Activated naive CD4-positive, alpha-beta T cell treated with anti-CD3 and anti-CD28 coated beads, Interleukin-2, amount 10 ng/mL, durations not matched to agents 5 hours and 36 hours (primary cell): ENCODE measurements at places on chromosomes 6 and 20. TPM values are rescaled to one million over a fixed set of nuclear protein-coding genes. Genes with fewer than 3 reads are reported as not detected.

The MRAP2 gene
- not detected for total RNA-seq

The PBOV1 gene
- total RNA-seq = not detected

The C6orf52 gene
- total RNA-seq = 0.63 TPM

The COL12A1 gene
- total RNA-seq = not detected

The FNDC11 gene
- total RNA-seq = 0.50 TPM

The PCMT1 gene
- total RNA-seq = 65.0 TPM

The TGM3 gene
- not detected for total RNA-seq

The MEP1A gene
- not detected for total RNA-seq

The MCCD1 gene
- not detected for total RNA-seq

The GRM1 gene
- not detected for total RNA-seq

The TFAP2C gene
- total RNA-seq = not detected

The STX11 gene
- total RNA-seq = 9.9 TPM

The GJE1 gene
- not detected for total RNA-seq

The ATP9A gene
- total RNA-seq = 0.10 TPM

The LGSN gene
- total RNA-seq = not detected

The CRISP2 gene
- not detected for total RNA-seq

The SNAP25 gene
- not detected for total RNA-seq

The OPRM1 gene
- not detected for total RNA-seq

The STMND1 gene
- not detected for total RNA-seq

The HTR1E gene
- total RNA-seq = not detected

The FAM110A gene
- total RNA-seq = 58.3 TPM

The HLA-DRB5 gene
- 3.7 TPM for total RNA-seq
